Activated CD8-positive, alpha-beta memory T cell treated with anti-CD3 and anti-CD28 coated beads for 4 hours (primary cell): ENCODE measurements at places on chromosomes 3 and 15.

DNA sequence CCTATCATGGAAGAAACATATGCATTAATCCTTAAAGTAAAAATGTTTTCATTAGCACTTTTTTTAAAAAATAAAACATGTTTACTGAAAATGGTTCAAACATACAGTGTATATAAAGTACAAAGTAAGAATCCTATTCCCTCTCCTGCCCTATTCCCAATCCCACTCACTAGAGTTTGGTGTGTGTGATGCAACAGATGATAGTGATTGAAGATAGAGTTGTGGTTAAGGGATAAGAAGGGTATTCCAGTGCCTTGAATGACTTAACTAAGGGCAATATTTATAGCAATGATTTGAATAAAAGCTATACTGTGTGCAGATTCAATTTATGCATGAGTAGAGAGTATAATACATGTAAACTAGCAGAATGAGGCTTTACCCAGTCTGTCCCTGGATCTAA is 18.1 kb downstream of the ZNF280D start:
- no peak for DNase-seq

DNA sequence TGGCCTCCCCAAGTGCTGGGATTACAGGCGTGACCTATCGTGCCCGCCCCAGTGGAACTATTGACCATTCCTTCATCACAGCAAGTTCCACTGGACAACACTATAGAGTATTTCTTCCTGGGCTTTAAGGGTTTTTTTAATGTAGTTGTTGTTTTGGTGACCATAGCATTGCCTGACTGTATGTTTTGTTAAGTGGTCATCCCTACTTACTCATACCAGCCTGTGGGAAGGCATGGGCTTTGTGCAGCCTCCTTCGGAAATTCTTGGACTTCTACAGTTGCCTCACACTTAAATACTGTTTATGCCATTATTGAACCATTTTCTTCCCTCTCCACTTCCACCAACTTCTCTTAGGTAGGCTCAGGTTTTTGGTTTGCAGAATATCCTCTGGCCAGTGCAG is 19.9 kb upstream of the ALPK3 start:
- no peak for DNase-seq

DNA sequence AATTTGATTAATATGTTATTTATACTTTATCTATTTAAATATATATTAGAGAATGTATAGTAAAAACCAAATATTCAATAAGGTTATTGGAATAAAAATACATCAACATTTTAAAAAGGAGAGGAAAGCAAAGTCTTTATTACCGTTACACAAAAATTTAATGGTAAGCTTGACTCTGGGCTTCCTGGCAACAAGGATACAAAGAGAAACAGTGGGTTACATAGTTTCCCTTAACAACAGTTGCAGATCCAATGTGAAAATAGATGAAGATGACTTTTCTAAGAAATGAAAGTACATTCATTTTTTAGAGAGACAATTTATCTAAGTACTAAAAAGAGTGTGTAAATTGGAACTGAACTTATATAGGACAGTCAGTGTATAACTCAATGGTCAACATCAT is 6.0 kb upstream of the PHLDB2 start:
- no peak for DNase-seq

- no peak for DNase-seq
Observed at GRCh38 chr3:113485161-113485609, 29.8 kb downstream of the SPICE1 start.

GRCh38 chr15:78536134-78536533 is 4.1 kb upstream of the PSMA4 start:
- no peak for DNase-seq
